HCEC 1CT (cell line): ENCODE measurements at places on chromosomes 2 and 18.
A peak's percentile ranks its signal among the peaks of the same experiment; 100 is the strongest.

- no peak for DNase-seq
Observed at GRCh38 chr2:34093790-34094189, 494.7 kb upstream of the FAM98A start.

- no peak for DNase-seq
Observed at GRCh38 chr2:43087413-43087812, 139.0 kb downstream of the ZFP36L2 start.

DNA sequence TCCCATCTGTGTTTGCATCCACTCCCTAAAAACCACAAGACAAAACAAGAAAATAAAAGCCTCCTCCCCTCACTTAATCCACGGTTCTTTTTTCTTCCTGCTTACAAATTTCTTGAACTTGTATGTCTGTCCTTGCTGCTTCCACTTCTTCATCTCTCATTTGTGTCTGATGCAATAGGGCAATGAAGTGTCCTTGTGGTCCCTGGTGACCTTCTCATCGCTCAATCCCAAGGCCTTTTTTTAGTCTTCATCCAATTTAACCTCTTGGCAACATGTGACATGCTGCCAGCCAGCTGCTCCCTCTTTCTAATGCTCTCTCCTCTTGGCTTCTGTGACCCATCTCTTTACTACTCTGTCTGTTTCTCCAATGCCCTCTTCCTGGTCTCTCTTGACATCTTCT is 87.6 kb downstream of the SEMA4F start:
- DNase-seq: no peak

DNA sequence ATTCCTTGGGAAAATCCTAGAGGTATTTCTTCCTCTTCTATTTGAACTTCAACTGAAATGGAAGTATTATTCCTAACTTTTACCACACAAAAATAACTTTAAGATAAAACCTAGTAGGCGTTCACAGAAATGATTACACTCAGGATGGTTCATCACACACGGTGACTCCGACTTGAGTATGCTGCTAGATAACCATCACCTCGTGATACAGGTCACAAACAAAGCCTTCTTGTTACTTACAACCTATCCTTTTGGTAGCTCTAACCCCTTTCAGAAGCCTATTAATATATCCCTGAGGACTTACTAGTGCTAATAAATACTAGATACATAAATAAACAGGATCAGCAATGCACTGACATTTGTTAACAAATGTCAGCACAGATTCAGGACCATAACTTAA is 101.0 kb upstream of the DNER start:
- no peak for DNase-seq

- no peak for DNase-seq
Observed at GRCh38 chr2:9715238-9715637, 84.4 kb upstream of the YWHAQ start.

- peak; percentile 45 for DNase-seq
Observed at GRCh38 chr2:191318037-191318728, 73.0 kb downstream of the MYO1B start.

DNA sequence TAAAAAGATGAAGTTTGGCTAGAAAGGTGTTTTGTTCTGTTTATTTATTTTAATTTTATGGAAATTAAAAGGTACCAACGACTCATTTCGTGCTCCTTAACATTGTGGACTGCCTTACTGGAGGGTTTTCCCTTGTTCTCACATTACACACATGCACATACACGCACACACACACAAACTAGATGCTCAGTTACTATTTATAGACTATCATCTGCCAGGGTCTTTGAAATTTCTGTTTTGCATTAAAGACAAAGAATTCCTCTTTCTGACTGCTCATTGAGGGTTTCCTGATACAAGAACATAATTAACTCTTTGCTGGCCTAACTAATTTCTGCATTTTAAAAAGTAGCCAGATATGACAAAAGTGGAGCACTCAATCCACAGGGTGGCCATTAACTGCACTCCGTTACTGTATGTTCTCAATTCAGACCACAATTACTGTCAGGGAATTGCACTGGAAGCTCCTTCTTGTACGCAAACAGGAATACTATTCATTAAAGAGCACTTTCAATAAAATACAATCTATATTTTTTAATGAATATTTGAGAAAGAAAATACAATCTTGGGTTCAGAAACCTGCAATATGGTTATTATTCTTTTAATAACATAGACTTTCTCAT is 366.9 kb upstream of the GALNT5 start:
- DNase-seq: no peak

GRCh38 chr2:178101321-178102079 is 10.7 kb upstream of the RBM45 start:
- peak; percentile 63 for DNase-seq

DNA sequence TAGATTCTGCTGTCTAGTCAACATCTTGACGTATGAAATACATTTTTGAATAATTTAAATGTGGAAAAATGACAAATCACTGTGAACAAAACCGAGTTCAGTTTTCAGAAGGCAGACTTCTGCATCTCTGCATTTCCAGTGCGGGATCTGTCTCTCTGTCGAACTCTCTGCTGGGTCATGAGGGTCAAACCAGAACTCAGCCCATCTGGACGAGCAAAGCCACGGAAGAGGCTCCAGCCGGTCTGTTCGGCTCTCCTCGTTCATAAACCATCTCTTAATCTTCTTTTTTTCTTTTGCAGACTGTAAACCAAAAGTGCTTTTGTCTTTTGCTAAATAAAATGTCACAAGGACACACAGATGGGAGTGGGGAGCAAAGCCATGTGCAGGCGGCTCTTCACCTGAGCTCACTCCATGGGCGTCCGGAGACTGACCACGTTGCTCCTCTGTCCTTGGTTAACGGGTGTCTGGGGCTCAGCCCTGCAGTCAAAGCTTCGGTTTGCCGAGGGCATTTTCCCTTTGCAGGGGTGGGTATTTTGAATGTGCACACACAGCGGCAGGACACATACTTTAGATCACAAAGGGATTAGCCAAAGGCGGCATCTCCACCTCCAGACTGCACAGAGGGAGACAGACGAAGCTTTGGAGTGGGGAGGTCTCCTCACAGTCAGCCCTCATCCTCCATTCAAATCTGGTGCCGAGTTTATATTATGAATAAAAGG is 737.9 kb upstream of the SALL3 start:
- DNase-seq: no peak

GRCh38 chr18:55227771-55228170 is 268.5 kb upstream of the CCDC68 start:
- no peak for DNase-seq

DNA sequence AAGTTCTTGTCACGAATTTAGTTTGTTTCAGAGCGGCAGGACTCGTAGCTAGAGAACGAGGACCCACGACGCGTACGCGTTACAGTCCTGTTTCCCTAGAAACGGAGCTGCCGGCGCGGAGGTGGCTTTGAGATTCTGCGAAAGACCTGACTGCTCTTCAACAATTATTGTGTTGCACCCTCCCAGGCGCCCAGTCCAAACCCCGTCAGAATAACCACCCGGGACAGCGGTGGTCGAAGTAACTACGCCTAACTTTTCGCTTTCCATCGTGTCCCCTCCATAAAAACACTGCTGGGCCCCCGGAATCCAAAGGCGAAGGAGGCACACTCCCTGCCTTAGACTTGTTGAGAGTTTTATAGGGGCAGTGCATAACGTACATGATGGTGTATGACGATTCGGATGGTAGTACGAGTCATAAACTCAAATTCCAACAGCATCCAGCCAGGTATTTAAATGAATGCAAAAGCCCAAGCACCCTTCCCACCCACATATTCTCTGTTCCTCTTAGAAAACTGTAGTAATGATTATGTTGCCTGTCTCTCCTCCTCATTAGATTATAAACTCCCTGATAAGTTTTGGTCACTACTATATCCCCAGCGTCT is 651 bp upstream of the STAM2 start:
- no peak for DNase-seq

DNA sequence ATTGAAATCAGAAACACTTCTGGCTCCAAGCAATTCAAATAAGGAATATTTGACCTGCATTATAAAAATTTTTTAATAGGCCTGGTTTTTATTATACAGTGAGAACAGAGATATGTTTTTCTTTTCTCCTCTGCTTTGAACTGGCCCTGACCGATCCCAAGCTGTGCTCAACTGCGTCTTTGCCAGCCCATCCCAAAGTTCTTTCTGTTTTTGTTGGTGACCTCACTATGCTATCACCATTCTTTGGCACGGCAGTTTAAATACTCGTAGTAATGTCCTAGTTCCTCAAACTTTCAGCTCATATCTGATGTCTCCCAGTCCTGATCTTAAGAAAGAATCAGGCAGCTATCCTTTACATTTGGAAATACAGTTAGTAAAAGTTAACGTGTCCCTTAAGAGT is 42.3 kb upstream of the NETO1 start:
- DNase-seq: no peak

DNA sequence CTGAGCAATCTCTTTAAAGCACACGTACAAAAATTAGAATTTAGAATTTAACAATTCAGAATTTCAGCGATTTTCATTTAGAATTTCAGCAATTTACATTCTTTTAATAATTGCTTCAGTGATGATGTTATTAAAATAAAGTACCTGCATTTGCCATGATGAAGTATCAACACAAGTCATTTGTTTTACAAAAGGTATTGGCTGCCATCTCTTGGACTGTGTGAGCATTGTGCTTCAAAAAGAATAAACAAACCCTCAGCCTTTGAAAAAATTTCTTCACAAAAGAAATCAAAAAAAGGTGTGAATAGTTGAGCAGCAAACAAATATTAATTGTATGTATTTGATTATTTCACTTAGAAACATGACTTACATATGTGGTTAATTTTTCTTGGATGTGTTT is 27.1 kb upstream of the ZC3H15 start:
- peak; percentile 49 for DNase-seq

DNA sequence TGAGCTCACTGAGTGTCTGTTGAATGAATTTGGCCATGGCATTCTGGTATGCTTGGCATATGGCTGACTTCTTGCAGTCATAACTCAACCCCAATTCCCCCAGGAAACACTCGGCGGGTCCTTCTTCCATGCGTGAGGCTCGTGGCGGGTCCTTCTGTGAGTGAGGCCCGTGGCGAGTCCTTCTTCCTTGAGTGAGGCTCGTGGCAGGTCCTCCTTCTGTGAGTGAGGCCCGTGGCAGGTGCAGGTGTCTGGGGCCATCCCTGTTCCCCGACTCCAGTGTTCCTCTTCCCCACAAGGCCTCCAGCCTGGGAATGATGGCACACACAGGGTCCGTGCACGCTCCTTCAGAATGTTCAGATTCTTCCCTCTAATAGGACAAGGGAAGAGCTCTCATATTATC is 169.0 kb downstream of the EIPR1 start:
- no peak for DNase-seq

GRCh38 chr2:20113986-20114938 is 62.8 kb upstream of the LAPTM4A start:
- DNase-seq: no peak

DNA sequence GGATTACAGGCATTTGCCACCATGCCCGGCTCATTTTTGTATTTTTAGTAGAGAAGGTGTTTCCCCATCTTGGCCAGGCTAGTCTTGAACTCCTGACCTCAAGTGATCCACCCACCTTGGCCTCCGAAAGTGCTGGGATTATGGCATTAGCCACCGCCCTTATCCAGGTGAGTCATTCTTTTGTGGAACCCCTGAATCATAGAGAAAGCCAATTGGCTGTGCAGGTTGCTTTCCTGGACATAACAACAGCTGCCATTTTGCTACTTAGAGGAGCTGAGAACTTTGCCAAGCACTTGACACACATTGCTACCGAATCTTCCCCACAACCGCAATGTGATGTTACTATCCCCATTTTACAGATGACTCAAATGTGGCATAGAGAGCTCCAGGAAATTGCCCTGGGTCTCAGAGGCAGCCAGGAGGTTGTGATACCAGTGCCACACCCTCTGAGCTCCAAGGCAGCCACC is 36.0 kb downstream of the SETBP1 start:
- no peak for DNase-seq

- DNase-seq: no peak
Observed at GRCh38 chr2:223363085-223363484, 239.1 kb downstream of the SCG2 start.

DNA sequence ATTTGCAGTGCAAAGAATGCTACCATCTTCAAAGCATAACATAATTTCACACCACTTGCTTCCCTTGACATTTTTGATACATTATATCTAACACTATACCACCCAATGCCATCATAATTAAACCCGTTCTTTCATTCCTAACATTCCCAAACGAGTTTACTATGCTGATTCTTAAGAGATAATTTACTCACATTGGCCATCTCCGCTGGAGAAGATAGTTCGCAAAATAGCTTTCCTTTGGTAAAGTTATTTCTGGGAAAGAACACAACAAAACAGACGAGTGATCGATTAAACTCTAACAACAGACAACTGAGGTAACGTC is 716 bp downstream of the MMADHC start:
- no peak for DNase-seq

DNA sequence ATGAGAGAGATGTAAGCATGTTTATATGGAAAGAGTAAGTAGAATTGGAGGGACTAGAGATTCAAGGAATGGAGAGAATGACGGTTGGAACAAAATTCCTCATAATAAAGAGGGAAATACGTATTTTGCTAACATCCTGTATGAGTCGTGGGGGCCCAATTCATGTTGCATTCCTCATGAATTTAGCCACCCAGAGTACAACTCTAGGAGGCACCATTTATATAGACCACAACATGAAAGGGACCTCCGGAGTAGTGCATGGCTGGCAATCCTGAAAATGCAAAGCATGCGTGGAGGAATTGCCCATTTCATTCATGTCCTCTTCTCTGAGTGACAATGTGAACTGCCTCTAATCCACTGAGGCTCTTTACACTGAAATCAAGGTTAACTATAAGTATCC is 168.2 kb downstream of the ZEB2 start:
- DNase-seq: no peak

GRCh38 chr2:128765811-128766210 is 447.1 kb upstream of the HS6ST1 start:
- DNase-seq: no peak

- DNase-seq: no peak
Observed at GRCh38 chr2:126907671-126908070, 9.0 kb downstream of the TEX51 start.

GRCh38 chr2:55843096-55843993 is 80.2 kb downstream of the EFEMP1 start:
- DNase-seq: peak; percentile 98

DNA sequence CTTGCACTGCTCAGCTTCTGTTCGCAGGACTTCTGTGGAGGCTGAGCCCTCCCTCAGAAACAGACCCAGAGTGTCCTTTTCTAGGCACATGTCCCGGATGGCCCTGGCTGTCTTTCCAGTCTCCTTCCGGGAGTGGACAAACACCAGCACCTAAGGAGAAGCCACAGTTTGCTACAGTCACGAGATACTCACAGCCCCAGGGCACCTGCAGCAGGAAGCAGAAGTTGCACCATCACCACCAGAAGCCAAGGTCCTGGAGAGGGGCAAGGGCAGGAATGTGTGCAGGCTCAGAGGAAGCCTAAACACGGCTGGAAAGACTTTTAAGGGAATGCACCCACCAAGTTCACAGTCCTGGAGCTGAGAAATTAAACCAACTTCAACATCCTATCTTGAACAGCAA is 13.6 kb downstream of the SNRNP200 start:
- no peak for DNase-seq
